ENCODE measurements at places on chromosomes 13 and 19.

DNA sequence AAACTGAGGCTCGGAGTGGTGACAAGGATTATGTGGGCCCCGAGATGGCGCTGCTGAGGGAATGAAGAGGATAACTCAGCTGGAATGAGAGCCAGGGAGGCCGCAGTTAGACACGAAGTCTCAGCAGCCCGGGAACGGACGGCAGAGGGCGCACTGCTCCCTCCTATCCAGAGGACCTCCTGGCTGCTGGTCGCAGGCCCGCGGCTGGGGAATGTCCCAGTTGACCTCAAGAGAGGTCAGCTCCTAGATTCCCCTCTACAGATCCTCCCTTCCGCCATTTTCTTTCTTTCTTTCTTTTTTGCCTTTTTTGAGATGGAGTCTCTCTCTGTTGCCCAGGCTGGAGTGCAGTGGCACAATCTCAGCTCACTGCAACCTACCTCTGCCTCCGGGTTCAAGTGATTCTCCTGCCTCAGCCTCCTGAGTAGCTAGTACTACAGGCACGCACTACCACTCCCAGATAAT, 24.1 kb upstream of the ASPDH start:
- DNase-seq = peak; percentile 82

- DNase-seq = no peak
These were observed 531.9 kb downstream of the KLF12 start for GRCh38 chr13:73602295-73602694.

- no peak for DNase-seq
These were observed 22.7 kb downstream of the EPN1 start for GRCh38 chr19:55697698-55698097.

- DNase-seq = no peak
These were observed 54.4 kb downstream of the FAM124A start for GRCh38 chr13:51276636-51277035.

Measured in NCI-H1694 treated with DMSO at 0.1 percent for 48 hours (cell line).